ENCODE measurements at places on chromosomes 4 and X. TPM values are rescaled to one million over a fixed set of nuclear protein-coding genes. Genes with fewer than 3 reads are reported as not detected.

CLGN gene
- 2.5 TPM for total RNA-seq

CT45A10 gene
- total RNA-seq = not detected

TCEAL4 gene
- 25.4 TPM for total RNA-seq

TEC gene
- 8.3 TPM for total RNA-seq

RIBC1 gene
- total RNA-seq = 0.39 TPM

C4orf50 gene
- total RNA-seq = 0.19 TPM

RTL3 gene
- total RNA-seq = not detected

STEEP1 gene
- 44.3 TPM for total RNA-seq

AMTN gene
- total RNA-seq = not detected

GLRA3 gene
- not detected for total RNA-seq

DMP1 gene
- not detected for total RNA-seq

MUC7 gene
- total RNA-seq = not detected

TCEAL7 gene
- 16.5 TPM for total RNA-seq

CT45A2 gene
- total RNA-seq = not detected

ZFP42 gene
- 124 TPM for total RNA-seq

MAGEA12 gene
- total RNA-seq = 0.27 TPM

ATP1B4 gene
- not detected for total RNA-seq

RAB39B gene
- 11.1 TPM for total RNA-seq

VCX gene
- total RNA-seq = not detected
